ENCODE measurements at places on chromosomes 4 and X.

DNA sequence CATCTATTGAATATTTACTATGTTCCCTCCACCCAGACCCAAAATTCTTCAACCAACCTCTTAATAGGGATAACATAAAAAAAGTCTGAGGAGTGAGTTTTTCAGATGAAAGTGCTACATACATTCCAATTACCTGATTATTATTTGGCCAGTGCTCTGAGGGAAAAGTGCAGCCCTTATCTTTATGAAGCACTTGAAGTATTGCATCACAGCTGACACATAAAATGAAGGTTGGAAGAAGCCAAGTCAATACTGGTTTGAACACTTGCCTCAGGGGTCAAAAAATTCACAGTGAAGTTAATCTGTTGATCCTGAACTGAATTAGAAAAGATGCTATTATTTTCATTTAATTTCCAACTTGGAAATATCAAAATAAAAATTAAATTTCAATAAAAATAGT, 498.9 kb downstream of the INPP4B start:
- DNase-seq, result no peak

DNA sequence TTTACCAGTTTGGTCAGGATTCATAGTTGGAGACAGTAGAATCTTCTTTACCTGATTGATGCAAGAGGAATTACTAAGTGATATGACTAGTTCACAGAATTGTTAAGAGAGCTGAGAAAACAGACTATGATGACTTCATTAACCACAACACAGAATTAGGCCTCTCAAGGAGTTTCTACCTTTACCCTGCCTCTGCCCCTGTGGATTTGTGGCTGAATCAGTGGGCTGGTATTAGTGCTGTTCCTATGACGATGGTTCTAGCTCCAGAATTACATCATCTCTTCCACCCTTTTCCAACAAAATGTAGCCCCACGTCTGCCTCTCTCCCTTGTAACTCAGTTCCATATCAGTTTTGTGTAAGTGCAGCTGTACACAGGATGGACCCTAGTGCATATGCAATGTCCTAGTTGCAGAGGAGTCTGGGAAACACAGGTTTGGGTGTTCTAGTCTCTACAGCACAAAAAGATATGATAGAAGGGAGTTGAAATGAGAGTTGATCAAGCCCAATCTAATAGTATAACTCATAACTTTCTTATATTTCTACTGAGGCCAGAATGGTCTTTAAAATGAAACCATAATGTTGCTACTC, 99.3 kb downstream of the ANXA5 start:
- no peak for DNase-seq

DNA sequence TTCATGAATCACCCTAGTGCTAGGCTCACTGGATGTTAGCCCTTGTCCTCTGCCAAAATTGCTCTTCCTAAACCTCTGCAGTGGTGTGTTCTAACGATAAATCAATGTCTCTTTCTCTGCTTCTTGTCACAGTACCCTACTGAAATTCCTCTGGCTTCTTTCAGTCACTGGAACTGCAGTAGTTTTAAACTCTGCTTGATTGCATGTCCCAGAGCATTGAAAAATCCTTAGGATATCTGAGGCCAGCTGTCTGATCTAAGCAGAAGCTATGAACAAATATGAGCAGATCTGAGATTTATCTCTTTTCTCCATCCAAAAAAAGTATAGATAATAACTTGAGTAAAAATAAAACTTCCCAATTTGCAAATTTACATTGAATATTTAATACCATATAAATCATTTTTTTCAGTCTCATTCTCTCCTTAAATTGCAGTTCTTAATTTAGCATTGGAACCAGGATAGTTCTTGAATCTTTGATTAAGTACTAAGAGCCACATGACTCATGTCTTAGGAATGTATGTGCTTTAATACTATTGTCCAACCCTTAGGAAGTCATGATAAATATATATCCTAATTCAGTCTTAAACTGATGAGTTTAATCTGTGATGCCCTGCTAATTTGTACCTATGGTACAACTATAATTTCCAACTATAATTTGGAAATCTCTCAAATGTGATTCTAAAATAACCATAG, 169.7 kb downstream of the PDHA2 start:
- DNase-seq, result no peak

DNA sequence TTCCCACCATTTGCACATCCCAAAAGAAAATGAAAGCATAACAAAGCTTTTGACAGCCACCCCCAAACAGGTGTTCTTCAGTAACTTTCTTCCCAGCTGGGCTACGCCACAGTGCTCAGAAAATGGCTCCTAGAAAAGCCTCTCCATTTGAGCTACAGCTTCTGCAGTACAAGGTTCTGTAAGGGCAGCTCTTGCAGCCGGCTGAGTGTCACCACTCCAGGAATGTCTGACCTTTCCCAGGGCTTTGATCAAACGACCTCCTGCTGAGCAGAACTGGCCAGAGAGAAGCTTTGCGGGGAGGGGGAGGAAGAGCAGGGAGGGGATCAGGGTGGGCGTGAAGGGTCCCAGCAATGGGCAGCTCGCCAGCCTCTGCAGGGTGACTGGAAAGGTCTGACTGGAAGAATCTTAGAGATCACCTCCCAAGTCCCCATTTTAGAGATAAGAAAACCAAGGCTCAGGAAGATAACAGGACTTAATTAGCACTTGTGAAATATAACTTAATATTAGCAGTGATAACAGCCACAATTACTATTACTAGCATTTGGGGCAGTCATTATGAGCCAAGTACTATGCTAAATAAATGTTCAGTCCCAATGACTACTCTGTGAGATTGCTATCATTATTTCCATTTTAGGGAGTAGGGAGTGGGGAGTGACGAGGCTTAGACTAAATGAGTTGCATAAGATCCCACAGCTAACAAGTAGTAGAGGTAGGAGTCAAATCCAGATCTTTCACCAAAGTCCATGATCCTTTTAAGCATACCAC, 51.1 kb downstream of the LEF1 start:
- DNase-seq, result no peak

DNA sequence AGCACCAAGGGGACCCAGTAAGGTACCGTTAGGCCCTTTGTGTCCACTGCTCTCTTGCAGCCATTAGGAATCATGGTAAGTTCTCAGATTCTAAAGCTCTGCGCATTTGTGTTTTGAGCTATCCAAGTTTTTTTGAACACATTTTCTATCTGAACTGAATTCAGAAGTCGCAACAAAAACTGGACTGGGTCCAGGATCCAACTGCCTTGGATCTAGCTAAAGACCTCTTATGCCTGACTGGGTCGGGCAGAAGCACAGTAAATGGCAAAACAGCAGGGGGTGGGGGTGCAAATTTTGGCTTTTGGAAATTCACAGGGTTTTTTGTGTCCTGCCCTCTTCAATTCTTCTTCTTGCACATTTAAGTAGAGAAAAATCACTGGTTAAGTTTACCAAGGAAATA, 30.0 kb downstream of the RCHY1 start:
- no peak for DNase-seq
